ENCODE measurements at places on chromosomes 3 and 15.

DNA sequence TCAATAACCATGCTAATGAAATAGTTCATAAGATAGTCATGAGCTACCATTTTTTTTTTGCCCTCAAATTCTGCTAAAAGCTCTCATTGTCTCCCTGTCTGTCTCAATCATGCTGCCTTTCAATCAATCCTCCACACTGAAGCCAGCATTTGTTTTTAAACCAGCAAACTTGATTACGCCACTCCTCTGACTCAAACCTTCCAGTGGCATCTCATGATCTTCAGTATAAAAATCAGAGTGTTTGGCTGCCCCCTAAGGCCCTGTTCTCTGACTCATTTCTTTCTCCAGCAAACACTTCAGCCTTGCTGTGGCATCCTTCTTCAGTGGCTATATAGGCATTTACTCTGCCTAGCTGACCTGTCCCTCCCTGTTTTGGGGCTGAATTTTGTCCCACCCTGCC, 36.0 kb upstream of the EOMES start:
- no peak for DNase-seq

- DNase-seq: no peak
Measured at GRCh38 chr3:13372656-13373055, 47.5 kb downstream of the NUP210 start.

DNA sequence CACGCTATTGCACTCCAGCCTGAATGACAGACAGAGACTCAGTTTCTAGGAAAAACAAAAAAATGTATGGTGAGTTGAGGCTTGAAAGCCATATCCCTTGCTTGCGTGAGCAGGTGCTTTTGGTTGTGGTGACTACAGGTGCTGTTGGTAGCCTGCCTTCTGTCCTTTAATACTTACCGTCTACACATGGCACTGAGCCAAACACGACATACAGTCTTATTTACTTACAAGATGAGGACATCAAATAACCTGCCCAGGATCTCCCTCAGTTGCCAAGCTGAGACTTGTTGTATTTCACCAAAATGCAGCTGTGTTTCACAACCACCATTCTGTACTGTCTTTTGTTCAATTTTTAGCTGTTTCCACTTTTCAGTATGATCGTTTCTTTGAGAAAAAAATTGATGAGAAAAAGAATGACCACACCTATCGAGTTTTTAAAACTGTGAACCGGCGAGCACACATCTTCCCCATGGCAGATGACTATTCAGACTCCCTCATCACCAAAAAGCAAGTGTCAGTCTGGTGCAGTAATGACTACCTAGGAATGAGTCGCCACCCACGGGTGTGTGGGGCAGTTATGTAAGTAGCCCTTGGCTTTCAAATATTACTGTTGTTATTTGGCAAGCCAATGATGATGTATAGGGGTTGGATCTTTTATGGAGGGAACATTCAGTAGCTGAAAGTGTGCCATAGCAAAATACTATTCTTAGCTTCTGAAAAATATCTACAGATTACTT, 6.5 kb downstream of the ALAS1 start:
- no peak for DNase-seq

DNA sequence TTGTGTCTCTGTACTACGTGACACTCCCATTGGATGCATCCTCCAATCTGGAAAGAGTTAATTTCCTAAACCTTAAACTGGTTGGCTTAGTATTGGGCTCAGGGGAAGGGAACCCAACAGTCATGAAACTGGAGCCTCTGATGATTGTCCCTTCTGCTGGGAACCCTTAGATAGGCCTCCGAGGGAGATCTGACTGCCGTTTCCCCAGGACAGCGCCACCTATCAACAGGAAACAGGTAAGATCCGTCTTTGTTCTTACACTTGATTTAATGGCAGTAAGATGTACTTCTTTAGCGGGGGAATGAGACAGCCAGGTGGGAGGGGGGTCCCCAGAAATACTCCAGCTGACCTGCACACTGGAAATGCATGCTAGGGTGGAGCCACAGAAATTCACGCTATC, 1749.6 kb downstream of the SI start:
- DNase-seq: no peak

DNA sequence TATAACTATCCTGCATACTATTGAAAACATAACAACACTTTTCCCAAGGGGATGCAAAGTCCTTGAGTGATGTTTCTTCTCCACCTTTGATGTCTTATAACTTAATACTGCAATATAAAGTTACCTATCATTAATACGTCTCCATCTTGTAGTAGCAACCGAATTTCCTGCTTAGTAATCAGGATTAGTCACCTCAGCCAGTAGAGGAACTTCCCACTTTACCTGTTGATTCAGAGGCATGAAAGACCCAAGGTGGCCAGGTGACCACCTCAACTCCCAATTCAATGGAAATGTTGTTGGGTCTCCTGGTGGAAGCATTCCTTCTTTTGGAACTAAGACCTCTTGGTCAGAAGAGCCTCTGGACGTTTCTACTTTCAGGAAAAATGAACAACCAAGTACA, 3.5 kb upstream of the TMCC1 start:
- no peak for DNase-seq

GRCh38 chr3:127377801-127378655, 90.2 kb upstream of the PRR20G start:
- DNase-seq: no peak

- no peak for DNase-seq
Measured at GRCh38 chr15:41354371-41354770, 21.7 kb downstream of the NUSAP1 start.

- peak; percentile 75 for DNase-seq
Measured at GRCh38 chr15:99682455-99682854, 50.8 kb downstream of the LYSMD4 start.

GRCh38 chr3:48696601-48697000, 10.9 kb upstream of the NCKIPSD start:
- no peak for DNase-seq

GRCh38 chr3:48064292-48064829, 48.1 kb upstream of the MAP4 start:
- no peak for DNase-seq
